Large intestine (tissue), 12 donors: ENCODE measurements at places on chromosomes 13 and 19.
A peak's percentile ranks its signal among the peaks of the same experiment; 100 is the strongest.

DNA sequence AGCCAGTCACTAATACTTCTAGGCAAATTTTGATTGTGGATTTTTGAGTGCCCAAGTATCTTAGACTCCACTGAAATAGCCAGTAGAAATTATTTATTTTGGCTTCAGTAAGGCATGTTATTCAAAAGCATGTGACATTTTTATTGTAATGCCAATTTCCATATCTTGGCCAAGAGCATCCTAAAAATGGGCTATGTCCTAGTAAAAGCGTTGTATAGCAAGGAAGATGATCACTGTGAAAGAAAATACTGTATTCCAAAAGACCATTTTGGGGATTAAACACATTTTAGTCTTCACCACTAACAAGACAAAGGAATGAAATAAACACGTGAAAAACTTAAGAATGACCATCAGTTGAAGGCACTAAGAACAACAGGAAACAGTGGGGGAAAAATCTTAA is 149.1 kb downstream of the NUFIP1 start:
- no peak for DNase-seq

DNA sequence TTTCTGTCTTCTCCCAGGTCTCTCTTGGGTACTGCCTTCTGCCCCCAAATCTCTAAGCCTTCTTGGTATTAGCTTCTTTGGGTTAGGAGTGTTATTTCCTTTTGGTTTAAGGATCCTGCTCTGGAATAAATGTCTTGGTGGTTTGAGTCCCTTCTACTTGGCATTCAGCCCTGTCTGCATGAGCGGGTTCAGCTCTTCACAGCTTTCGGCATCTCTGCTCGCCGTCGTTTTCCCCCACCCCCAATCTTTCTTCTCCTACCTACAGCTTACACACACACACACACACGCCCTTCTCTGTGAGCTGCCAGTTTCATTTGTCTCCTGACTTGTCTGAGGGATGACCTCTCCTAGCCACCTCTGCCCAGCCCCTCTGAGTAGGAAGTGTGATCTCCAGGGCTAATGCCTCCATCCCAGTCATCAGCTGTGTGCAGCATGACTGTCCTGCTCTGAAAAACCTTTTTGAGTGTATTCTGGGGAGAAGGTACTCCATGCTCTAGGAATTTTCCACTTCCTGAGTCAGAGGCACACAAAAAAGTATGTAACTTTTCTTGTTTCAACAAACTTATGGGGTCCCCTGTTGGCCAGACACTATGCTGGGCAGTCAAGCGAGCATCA is 4.7 kb downstream of the CNOT3 start:
- DNase-seq, result no peak

DNA sequence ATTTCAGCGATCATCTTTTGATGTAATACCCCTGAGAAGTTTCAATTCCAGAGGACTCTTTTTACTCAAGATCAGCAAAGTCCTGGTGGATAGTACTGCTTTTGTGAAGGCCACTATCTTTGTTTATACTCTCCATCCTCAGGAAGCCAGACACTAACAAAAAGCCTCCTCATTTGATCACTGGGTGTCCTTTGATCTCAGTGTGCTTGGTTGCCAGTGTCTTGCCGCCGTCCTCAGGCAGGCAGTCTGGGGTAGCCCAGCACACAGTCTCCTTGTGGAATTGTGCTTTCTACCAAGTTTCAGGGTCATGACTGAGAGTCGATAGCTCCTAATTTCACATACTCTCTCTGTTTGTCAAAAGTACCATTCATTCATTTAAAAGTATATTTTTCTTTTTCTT is 762.2 kb downstream of the EFNB2 start:
- DNase-seq, result no peak

GRCh38 chr19:41848666-41849065 is 3.8 kb downstream of the DMRTC2 start:
- no peak for DNase-seq

- no peak for DNase-seq
Observed at GRCh38 chr13:112245179-112245724, 130.9 kb upstream of the SPACA7 start.

GRCh38 chr19:48921721-48922500 is 11.6 kb upstream of the DHDH start:
- no peak for DNase-seq

DNA sequence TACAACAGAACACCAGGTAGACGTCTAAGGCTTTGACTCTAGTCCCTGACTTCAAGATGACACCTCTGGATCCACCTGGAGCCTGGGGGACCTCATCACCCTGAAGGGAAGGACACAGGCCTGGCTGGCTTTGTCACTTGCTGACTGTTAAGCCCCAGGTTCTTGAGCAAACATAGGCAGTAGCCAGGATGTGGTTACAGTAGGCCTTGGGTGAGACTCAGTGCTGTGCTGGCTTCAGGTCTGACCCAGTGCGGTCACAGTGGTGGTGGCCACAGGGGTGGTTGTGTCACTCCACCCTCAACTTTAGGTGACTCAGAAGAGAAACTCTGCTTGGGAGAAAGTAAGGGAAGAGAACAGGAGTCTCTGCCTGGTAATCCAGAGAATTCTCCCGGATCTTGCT is 497.8 kb downstream of the UQCRFS1 start:
- DNase-seq, result no peak

DNA sequence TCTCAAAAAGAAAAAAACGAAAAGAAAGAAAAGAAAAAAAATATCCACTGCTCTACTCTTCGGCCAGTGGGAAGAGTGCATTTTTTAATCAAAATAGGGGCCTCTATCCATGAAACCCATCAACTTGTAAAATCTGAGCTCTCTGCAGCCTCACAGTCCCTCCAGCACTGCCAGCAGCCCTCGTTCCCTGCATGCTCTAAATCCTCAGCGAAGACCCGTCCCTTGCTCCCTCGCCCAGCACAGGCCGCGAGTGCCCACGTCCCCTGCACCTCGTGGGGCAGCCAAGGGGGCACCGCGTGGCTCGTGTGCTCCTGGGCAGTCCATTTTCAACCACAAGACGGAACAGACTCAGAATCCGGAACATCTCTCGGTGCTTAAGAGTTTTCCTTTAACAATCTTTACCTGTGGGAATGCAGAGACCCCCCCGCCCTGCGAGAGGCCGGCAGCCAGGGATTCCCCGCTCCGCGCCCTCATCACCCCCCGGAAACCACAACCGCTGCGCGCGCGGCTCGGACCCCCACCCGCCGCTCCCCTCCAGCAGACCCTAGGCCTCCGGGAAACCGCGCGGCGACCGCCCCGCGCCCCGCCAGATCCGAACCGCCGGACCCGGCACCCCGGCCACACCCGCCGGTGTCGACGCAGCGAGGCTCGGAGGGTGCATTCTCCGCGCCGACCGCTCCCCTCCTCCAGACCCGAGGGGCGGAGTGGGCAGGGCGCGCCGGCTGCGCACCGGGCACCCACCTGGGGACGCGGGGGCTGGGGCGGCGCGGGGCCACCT is 638 bp downstream of the ANKRD27 start:
- DNase-seq, result no peak

DNA sequence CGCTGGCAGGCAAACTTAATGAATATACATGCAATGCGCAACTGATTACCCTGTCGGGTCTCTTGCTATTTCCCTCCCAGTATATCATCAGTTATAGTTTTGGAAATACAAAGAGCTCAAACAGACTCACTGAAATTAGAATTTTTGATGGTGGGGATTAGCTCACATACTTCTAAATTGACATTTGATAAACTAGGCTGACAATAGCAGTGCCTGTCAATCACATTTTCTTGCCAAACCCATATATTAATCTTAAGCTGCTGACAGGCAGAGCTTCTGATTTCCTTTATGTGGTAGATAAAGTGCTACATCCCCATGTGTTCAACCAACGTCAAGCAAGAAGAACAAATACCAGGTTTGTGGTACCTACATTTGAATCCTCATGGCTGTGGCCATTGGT is 241.6 kb downstream of the DNAJC15 start:
- DNase-seq, result no peak

DNA sequence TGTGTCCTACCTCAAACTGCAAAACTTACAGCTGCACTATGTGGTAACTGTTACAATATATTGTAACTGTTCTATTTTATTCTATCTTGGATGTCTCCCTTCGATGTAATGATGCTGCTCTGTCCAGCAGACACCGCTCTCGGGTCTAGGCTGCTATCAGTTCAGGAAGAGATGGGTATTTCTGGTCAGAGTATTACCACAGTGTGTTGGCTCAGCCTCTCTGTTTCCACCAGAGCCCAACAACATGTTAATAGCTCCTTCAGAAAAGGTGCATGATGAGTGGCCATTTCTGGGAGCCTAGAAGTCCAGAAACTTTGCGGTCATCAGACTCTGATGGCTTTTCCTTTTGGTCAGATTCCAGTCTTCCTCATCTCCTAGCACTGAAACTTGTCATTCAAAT is 35.9 kb upstream of the IGFL1 start:
- DNase-seq, result no peak

DNA sequence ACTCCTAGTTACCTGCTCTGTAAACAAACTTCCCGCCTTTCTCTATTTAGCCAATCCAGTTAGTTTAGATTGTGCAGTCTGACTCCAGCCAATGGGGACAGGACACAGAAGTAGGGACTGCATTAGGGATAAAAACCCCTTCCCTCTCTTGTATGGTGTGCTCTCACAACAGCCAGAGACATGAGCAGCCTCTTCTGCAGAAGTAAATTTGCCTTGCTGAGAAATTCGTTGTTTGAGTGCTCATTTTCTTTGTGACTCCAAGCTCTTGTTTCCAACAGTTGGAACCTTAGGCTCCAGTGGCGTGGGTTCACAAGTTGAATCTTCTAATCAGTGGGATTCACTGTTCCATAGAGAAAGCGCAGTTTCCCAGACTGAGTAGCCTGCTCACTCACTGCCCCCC is 66.1 kb downstream of the ZNF93 start:
- DNase-seq, result no peak

DNA sequence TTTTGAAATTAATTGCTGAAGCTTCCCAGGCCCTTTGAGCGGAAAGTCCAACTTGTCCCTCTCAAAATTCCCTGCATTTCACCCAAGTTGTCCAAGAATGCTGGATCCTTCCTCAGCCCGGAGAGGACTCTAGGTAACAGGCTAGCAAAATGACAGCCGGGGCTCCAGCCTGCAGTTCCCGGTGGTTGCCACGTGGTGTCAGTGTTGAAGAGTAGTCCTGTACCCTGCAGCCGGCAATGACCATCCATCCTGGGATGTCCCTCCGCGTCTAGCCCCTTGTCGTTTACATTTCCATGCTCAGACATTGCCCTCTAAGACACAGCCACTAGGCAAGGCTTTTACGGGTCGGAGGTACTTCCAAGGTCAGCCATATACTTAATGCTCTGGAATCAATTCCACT is 31.4 kb upstream of the MTIF3 start:
- peak; percentile 29 for DNase-seq

GRCh38 chr19:36797786-36798108 is 25.1 kb upstream of the ZNF850 start:
- DNase-seq, result no peak

GRCh38 chr19:9914001-9914314 is 22.4 kb downstream of the OLFM2 start:
- DNase-seq, result no peak

GRCh38 chr13:91904597-91904996 is 506.2 kb downstream of the GPC5 start:
- no peak for DNase-seq

DNA sequence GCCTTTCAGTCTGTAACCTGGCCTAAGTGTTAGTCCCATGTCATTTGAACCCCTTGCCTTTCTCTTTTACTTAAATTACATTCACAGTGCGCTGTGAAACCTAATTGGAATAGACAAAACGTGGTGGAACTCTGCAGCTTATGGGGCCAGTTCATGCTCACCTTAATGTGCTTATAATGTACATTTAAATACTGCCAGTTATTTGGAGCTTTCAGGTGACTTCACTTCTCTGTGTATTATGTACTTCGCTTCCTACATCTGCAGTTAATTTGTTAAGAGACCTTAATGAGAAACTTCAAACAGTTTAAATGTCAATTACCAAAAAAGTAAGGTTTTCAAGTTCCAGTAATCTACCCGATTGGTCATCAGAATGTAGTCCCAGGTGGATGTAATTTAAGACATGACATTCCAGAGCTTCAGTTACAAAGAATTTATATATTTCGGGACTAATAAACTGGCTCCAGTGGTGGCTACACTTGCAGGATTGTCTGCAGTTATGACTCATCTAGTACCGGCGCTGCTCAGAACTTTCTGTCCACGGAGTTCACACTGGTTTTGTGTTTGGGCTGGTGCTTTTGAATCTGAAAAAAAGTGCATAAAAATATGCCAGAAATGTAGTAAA is 125.3 kb downstream of the TM9SF2 start:
- no peak for DNase-seq

GRCh38 chr19:13102416-13102665 is 317 bp downstream of the LYL1 start:
- DNase-seq, result no peak

DNA sequence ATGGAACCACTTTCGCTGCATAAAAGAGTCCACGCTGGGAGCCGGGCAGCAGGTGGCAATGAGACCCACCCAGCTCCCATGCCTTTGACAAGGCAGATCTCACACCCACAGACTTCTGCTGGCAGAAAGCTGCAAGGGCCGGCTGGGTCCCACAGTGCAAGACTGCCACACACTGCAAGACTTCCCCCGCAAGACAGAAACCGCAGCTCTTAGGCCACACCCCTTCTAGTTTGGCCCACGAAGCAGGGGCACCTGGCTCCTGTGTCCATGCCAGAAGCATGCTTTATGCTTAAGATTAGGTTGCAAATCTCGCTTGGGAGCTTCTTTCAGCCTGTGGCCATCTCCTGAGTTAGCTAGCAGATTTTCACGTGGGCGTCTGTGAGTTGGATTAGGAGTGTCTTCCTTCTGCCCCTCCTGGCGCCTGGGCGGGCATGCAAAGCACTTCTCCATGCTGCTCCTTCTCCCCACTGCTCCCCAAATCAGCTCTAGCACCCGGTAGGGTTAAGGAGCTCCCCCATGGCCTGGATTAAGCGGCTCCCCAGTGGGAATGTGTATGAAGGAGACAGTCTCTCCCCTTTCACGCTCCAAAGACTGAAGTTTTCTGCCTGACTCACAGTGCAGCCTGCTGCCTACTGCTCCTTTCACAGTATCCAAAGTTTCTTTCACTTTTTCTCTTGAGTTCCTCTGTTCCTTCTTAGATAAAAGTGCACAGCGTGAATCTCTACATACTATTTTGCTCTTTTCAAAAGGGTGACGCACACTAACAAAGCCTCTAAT is 17.7 kb downstream of the GPC6 start:
- DNase-seq, result no peak

DNA sequence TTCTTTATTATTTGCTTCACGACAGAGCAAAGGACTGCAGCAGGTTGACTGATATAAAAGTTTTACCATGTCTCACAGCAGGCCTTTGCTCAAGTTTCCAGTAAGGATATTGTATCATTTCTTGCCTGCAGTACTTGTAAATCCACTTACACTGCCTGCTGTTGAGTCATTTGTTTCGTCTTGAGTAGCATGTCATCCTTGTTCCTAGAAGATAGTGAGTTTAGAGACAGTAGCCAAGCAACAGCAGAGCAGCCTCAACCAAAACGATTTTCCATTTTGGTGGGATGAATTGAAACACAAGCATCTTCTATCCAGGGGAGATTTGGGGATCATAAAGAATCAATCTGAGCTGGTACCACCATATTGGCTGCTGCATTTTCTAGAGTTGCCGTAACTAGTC is 24.0 kb upstream of the ALOX5AP start:
- DNase-seq, result no peak
